ENCODE measurements at places on chromosomes 13 and 19.

- peak; percentile 86 for DNase-seq
These were observed 33.5 kb downstream of the FAM216B start for GRCh38 chr13:42814868-42815267.

DNA sequence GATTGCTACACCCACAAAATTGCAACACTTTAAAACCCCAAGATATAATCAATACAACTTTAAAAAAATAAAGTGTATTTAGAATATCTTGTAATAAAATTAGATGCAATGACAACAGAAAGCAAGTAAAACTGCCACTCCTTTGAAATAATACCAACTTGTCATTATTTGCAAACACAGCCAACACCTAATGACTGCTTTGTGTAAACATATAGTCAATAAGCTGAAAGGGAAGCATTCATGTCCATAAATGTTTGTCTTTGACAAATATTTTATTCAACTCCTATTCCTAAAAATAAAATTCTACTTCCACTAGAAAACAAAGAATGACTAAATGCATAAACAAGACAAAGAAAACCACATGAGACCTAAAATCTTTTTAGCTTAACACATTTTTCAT lies 6.6 kb downstream of the SMAD9 start:
- no peak for DNase-seq

GRCh38 chr19:30393046-30393445 lies 20.9 kb downstream of the ZNF536 start:
- DNase-seq = no peak

GRCh38 chr13:88979465-88980175 lies 1308.4 kb downstream of the SLITRK5 start:
- no peak for DNase-seq

GRCh38 chr19:19623383-19623782 lies 4.6 kb downstream of the LPAR2 start:
- DNase-seq = no peak

- no peak for DNase-seq
These were observed 311.4 kb upstream of the ATXN8OS start for GRCh38 chr13:69796256-69796655.

Data from EH (cell line).